ENCODE measurements at places on chromosomes 12 and 14.

- no peak for DNase-seq
Measured at GRCh38 chr12:7068994-7069346, 8.5 kb downstream of the C1S start.

- no peak for DNase-seq
Measured at GRCh38 chr14:36505892-36506731, 13.9 kb downstream of the NKX2-1 start.

GRCh38 chr14:39203659-39204606, 28.9 kb downstream of the PNN start:
- DNase-seq, result no peak

DNA sequence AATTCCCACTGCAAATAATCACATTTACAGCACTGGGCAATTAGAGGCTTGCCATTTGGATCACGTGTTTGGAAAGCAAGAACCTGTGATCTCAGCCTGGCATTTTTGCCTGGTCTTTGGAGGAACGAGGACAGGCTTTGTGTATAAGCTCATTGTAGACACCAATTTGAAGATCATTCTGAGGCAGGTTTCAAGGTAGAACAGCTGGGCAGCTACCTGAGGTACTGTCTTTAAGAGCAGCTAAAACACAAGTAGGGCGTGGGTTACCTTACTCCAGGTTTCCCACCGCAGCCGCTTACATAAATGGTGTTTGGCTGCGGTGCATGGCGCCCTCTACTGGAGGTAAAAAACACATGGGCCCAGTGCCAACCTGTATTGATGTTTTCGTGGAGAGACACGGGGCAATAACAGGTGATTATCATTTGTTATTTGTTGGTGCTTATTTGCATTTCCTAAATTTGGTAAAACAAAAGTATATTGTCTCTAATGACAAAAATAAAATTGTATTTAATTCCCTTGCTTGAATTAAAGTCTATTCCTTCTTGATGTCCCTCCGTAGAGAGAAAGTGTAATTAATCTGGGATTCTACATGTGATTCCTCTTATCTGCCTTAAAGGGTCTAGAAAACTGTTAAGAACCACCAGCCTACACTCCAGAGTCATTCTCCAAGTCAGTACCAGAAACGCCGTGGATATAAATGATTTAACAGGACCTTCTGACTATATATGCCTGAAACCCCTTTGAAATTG, 69.7 kb downstream of the SVOP start:
- DNase-seq, result peak; percentile 38

DNA sequence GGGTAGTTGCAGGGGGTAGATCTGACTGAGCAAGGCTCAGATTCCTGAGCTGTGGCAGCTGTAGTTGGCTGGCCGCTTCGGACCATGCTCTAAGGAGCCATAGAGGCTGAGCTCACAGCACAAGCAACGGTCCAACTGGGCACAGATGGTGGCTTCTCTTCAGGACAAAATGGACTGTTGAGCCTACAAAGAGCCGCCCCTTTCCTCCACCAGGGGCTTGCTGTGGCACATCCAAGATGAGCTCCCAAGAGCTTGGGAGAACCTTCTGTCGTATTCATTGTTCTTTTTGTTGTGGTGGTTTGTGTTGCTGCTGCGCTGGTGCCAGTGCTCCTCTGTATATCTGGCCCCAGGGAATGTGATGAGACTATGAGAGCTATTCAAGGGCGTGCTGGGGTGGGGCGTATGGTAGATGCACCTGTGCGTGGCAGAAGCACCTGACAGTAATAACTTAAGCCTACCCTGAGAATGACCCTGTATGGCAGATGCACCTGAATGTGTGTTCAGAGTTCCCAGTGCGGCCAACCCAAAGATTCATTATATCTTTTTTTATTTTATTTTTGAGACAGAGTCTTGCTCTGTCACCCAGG, 17.8 kb upstream of the LGALS3 start:
- no peak for DNase-seq

DNA sequence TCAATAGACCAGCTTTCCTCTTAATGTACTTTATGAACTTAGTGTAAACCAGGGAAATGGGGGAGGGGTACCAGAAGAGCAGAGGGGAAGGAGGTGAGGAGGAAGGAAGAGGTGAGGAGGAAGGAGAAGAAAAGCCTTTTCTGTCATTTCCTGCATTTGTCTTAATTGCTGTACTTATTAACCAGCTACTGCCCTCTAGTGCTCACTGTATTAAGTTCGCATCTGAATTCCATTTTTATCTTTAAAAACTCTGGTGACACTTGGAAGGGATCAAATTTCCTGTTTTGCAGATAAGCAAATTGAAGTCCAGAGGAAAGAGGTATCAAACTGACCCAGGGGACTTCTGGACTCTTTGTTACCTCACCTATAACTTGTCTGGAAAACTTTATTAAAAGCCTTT, 22.2 kb downstream of the MANSC1 start:
- DNase-seq, result peak; percentile 74

DNA sequence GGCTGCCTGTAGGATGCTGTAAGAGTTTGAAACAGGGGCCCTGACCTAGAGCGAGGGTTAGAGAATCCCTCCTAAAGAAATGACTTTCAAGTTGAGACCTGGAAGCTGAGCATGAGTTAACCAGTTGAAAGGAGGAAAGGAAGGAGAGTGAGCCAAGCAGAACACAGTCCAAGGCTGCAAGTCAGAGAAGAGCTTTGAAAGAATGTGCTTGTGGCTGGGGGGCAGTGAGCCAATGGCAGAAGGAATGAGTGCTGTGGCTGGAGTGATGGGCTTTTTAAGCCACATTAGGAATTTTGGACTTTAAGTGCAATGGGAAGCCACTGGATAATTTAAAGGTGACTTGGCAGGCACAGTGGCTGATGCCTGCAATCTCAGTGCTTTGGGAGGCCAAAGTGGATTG, 18.1 kb downstream of the CDKN1B start:
- peak; percentile 58 for DNase-seq

DNA sequence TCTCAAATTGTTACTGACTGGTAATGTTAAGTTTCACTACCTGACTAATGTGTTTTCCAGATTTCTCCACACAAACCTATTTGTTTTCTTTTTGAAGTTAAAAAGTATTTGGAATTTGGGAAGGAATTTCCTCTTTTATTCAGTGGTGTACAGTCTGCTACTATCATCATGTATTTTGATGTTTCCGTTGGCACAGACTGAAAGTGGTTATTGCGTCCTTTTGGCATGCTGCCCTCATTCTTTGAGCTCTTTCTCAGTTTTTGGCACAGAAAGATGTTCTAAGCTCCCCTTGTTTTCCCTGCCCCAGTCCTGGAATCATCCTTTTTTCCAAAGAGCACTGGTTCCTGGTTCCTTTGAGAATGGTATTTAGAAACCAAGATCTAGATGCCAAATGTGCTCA, 31.4 kb upstream of the RTRAF start:
- peak; percentile 76 for DNase-seq

DNA sequence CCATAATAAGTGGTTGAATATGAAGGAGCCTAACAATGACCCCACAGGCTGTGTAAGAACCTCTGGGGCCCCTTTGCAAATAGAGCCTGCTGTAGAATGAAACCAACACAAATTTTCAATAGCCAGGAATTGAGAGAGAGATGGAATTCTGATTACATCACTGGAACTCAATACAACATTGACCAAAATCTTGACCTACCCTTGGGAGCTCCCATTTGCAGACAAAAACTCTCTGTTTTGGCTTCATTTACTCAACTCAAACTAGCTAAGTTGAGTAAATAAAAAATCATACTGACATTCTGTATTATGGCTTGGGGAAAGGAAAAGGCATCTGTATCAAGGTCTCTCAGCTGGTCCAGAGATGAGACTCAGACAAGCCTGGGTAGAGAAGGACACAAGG, 91.0 kb downstream of the TBX3 start:
- no peak for DNase-seq
